Regular cardiac myocyte (primary cell): ENCODE measurements at places on chromosomes 1 and 21. TPM values are rescaled to one million over a fixed set of nuclear protein-coding genes. Genes with fewer than 3 reads are reported as not detected.

The DIRAS3 gene
- total RNA-seq = 8.2 and 128 TPM in 2 replicates

The HLX gene
- total RNA-seq = 9.6 and 18.9 TPM in 2 replicates

The REN gene
- total RNA-seq = not detected in 2 replicates

The TTC22 gene
- not detected in 2 replicates for total RNA-seq

The AADACL3 gene
- total RNA-seq = not detected in 2 replicates

The GNG4 gene
- total RNA-seq = under 0.01 and 0.19 TPM in 2 replicates
